ENCODE measurements at places on chromosomes 16 and 17.

GRCh38 chr16:73092236-73092781, 44.4 kb upstream of the ZFHX3 start:
- no peak for DNase-seq

- DNase-seq, result no peak
Measured at GRCh38 chr17:69342896-69343644, 16.1 kb upstream of the ABCA5 start.

GRCh38 chr17:28828294-28829040, 14.1 kb downstream of the FAM222B start:
- no peak for DNase-seq

DNA sequence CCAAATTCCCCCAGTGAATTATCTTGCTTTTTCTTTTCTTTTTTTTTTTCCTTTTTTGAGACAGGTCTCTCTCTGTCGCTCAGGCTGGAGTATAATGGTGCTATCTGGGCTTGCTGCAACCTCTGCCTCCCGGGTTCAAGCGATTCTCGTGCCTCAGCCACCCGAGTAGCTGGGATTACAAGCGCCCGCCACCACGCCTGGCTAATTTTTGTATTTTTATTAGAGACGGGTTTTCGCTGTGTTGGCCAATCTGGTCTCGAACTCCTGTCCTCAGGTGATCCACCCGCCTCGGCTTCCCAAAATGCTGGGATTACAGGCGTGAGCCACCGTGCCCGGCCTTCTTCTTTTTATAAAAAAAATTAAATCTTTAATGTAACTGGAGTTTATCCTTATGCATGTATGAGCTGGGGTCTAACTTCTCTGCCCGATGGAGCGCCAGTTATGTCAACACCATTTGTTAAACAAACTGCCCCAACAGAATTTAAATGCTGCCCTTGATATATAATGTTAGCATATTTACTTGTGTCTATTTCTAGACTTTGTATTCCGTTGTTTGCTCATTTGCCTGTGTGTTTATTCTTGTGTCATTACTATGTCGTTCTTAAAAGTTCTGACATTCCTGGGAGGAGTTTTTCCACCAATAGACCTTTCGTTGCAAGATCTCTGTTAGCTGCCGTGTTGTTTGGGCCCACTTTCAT, 535 bp upstream of the AURKB start:
- DNase-seq, result no peak

Data from CD4-positive, alpha-beta T cell treated with Interleukin-15 for 4 hours (primary cell).